Activated T-helper 1 cell treated with Interleukin-2 at 50 U/mL for 16 hours (primary cell): ENCODE measurements at places on chromosomes 1 and 21.

- DNase-seq = no peak
These were observed 147.5 kb downstream of the CACNA1E start for GRCh38 chr1:181630838-181631237.

DNA sequence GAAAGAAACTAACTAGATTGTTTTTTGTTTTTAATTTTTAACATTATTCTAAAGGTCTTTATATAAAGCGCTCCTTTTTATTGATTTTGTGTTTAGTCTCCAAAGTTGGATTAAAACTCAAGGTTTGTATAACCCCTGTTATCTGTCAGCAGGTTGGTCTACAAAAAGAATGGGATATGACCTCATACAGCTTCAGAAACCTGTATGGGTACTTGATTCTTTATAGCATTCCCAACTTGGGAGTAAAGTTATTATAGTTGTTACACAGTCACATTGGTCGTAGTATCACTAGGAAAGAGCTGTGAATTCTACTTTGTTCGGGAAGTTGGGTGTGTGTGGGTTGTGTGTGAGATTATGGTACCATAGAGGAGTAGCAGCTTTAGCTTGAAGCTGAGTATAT is 52.4 kb downstream of the ZMYM4 start:
- no peak for DNase-seq

GRCh38 chr1:62840555-62840954 is 56.6 kb downstream of the ATG4C start:
- no peak for DNase-seq

DNA sequence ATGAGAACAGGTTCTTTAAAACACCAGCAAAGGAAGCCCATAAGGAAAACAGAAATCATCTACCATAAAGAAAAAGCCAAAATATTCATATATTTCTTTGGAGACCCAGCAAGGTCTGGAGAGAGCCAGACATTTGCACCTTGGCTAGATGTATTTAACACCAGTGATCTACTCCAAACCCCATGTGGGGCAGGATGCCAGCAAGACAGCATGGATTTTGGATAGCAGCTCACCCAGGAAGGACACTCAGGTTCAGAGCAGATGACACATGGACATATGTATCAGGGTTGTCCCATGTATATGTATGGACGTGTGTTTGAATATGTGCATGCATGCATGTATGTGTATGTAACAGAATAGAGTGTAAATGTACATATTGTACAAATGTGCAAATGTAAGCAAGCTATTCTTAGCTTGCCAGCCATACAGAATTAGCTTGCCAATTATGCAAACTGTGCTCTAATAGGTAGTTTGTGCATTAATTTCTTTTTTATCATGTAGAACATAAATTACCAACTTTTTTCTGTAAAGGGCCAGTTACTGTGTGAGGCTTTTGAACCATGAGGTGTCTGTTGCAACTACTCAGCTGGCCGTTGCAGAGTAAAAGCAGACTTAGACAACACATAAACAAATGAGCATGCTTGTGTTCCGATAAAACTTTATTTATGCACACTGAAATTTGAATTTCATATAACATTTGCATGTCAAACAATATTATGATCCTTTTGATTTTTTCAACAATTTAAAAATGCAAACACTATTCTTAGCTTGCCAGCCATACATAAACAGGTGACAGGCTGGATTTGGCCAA is 73.5 kb upstream of the KAZN start:
- DNase-seq = no peak

GRCh38 chr1:29708796-29709703 is 472.7 kb downstream of the PTPRU start:
- no peak for DNase-seq

- no peak for DNase-seq
These were observed 45.3 kb downstream of the PALMD start for GRCh38 chr1:99691175-99691574.

DNA sequence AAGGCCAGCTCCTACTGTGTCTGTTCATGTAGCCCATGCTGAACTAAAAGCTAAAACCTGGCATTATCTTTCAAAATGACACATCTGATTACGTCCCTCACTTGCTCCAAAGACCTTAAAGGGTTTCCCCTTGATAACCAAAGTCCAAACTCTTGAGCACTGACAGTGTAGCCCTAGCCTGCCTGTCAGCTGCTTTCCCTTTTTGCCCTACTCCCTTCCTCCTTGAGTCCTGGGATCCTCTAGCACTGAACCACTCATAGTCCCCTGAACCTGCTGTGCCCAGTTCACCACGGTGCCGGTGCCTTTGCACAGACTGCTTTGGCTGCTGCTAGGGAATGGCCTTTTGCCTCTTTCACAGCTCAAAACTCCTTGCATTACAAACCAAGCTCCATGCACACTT is 67.5 kb downstream of the PLXNA2 start:
- no peak for DNase-seq

- DNase-seq = no peak
These were observed 2.7 kb downstream of the SNAPIN start for GRCh38 chr1:153661111-153661708.

GRCh38 chr21:36803051-36803645 is 104.2 kb downstream of the SIM2 start:
- no peak for DNase-seq

DNA sequence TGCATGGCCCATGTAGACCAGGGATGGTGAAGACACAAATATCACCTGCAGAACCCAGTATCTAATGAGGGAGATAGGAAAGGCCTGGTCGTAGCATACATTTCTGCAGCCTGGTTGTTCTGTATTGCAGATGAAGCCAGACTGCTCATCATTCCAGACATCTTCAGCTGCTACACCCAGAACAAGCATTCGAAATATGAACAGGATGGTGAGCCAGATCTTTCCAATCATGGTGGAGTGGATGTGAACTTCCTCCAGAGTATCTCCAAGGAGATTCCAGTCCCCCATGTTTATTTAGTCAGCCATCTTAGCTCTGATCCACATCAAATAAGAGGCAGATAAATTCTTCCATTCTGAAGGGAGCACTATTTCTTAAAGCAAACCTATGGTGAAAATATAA is 2.7 kb upstream of the MYCBP start:
- no peak for DNase-seq

DNA sequence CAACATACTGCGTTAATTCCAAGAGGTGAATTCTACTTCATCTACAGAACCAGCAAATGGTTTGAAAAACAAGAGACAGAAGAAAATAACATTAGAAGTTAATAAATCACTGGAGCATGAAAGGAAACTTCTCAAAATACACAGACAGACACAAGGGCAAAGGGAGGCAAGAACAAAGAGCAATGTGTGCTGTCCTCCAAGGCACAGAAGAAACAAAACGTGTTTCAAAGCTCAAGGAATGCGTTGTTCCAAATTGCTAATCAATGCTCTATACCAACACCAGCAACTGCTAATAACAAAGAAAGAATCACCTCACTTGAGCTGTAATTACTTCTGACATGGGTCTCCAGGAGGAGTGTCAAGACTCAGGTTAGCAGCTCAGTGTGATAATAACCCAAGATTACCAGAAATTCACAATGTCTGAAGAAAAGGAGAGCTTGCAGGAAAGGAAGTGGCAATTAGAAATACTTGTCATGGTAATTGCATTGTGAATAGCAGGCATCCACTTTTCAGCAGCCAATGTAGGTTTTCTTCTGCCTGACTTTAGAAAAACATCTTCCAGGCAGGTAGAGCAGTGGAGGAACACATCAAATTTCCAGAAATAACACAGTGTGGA is 175.4 kb downstream of the SEC16B start:
- no peak for DNase-seq

DNA sequence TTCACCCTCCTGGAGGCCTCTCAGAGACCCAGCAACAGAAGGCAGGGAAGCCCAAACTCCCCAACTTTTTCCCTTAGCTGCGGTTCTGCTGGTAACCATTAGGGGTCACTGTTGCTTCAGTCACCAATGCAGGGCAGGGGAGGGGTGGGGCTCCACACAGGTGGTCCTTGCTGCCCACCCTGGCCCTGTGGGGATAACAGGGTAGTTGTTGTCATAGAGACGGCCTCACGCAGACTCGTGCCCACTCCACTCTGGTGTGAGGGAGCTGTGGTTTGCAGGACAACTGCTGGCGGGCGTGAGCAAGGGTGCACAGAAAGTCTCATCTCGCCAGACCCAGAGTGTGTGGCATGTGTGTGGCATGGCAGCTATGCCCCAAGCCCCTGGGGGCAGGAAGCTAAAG is 19.9 kb downstream of the INSRR start:
- no peak for DNase-seq

DNA sequence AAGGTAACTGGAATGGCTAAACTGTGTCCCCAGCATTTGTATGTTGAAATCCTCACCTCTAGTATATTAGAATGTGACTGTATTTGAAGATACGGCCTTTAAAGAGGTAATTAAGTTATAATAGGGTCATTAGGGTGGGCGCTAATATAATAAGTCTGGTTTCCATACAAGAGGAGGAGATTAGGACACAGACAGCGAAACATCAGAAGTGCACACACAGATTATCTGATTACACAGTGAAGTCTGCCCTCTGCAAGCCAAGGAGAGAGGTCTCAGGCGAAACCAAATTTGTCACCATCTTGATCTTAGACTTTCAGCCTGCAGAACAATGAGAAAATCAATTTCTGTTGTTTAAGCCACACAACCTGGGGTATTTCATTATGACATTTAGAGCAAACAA is 2233.1 kb downstream of the MRPL39 start:
- DNase-seq = no peak

DNA sequence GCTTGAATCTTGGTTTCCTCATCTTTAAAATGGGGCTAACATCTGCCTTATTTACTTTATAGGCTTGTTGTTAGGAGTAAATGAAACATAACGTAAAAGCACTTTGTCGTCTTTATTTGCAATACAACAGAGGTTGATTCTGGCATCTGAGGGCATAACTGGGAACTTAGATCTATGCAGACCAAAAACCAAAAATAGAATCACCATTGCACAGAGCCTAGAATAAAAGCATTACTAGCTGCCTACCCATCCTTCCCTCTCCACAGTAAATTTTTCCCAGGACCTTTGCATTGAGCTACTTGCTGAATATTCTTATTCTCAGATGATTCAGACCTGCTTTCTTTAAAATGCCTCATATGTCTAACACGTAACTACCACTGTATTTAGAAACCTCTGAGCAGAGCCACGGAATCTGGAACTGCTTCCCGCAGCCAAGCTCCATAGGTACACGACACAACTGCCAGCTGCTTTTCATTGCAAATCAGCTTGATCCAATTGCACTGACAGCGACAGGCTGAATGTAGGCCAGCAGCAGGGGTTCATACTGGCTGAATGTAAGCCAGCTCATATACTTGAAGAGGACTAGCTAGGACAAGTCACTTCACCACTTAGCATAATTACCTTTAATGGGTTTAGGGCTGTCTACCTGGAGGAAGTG is 33.2 kb upstream of the SERBP1 start:
- DNase-seq = no peak

DNA sequence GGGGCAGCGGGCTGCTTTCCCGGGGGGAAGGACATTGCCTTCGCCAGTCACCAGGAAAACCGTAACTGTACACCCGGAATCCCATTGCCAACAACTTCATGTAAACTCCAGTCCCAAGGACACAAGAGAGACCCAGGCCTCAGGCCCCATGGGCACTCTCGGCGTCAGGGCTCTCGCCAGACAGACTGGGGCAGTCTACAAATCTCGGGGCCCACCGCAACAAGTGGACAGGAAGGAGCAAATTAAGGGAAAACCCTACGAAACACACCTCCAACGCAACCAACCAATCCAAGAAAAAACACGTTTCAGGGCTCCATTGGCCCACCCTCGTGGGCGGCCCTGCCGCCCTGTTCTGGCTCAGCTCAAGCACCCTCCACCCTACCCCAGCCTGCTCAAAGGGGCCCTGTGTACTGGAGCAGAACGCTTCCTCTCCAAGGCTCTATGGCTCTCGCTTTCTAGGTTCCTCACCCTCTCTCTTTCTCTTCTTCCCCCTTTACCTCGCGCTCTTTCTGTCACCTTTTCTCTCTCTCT is 4.6 kb upstream of the ZNF678 start:
- DNase-seq = no peak

- no peak for DNase-seq
These were observed 297.7 kb upstream of the NRIP1 start for GRCh38 chr21:15362458-15362857.

DNA sequence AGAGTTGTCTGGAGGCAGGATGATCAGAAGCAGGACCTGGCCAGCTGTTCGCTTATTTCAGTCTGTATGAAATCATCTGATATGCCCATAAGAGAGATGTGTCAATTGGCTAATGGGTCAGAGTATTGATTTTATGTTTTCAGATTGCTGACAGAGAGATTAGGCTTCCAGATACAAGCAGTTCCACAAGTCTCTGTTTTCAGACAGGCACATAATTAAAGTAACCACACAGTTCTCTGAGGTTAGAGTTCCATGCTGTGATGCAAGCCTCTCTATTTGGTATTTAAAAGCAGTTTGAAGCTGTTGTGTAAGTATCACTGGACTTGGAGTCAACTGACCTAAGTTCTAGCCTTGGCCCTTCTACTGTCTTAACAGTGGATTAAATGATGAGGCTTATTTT is 50.1 kb downstream of the ATF6 start:
- DNase-seq = no peak

- DNase-seq = no peak
These were observed 150.9 kb downstream of the GRIK3 start for GRCh38 chr1:36883315-36883949.

- DNase-seq = no peak
These were observed 22.2 kb upstream of the PRSS38 start for GRCh38 chr1:227793079-227793947.

DNA sequence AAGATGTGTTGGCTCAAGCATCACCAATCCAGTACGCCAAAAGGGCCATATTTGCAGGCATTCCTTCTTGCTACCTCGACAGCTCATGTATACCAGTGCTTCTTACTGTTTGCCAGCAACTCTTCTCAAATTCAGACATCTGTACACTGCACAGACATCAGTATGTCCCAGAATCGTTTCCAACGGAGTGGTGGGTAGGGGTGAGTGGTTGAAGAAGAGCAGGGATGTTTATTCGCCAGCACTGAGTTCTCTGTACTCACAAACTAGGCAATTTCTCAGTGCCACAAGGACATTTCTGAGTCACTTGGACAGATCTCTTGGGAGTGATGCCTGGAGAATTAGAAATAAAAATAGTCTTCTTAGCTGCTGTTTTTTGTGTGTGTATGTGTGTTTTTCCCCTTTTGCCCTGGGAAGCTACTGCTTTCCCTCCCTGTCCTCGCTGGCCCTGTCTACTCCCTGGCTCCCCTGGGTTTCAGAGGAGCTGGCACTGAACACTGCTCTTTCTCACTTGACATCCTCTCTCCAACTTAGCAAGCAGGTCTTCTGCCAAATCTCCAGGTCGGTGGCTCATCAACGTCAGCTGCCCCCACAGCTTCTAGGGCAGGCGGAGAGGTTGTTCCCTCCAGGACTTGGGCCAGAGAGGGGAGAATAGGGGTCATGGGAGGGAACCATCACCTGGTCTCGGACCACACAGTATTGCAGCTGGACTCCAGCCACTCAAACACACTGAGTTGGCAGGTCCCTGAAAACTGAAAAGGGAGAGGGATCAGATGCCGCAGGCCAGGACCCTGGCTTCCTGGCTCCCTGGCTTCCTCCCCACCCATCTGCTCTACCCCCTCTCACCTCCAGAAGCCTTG is 90.5 kb downstream of the NMNAT2 start:
- DNase-seq = no peak
